Pancreas (tissue), 10 donors: ENCODE measurements at places on chromosomes 2 and 18.

GRCh38 chr2:68828887-68829708 is 42.1 kb downstream of the BMP10 start:
- peak; percentile 87 for DNase-seq

DNA sequence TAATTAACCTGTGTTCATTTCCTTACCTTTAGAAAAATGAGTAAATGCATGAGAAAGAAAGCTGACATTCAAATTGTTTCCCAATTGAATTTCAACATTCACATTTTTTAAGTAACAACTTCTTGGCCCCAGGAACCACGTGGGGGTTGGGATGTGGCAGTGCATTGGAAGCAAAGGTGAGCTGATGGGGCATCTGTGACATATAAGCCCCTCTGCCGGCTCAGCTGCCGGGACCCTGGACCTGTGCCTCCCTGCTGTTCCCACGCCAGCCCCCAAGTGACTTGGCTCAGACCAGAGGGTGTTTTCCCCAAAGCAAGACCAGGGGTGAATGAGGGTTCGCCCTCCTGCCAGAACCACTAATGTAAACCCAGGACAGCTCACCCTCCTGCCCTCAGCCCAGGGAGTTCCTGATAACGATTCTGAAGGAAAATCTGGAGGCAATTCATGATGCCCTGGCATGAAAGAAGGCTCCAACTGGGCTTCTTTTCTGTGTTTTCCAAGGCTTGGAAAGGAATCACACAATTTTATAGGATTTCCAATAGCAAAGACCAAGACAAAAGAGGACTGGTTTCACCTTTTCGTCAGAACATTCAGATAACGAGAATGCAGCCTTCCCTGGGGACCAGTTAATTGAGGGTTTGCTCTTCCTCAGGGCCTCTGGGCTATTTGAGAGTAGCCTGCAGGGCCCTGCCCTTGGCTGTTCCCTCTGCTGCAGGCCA is 193.2 kb upstream of the TWIST2 start:
- DNase-seq = no peak

DNA sequence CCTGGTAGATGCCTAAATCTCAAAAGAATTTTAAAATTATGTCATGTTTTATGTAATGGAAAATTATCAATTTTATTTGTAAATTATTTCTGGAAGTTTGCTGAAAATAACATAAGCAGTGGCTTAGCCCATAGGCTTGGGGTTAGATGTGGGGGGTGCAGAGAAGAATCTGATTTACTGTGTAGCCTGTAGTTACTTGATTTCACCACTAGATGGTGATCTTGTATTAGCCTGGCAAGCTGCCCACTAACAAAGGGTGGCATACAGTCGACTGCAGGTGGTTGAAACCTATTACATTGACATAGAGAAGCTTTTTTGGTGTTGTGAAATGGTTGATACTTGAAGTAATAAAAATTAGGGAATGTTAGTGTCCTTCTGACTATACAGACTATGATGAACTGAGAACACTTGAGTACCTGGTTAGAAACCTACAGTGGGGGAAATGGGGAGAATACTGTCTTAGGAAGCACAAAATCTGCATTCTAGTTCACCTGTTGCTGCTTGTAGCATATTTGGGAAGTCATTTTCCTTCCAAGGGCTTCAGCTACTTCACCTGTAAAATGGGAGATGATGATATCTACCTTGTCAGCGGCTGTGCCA is 191.0 kb upstream of the LHCGR start:
- no peak for DNase-seq

- no peak for DNase-seq
These were observed 21.5 kb downstream of the B3GNT2 start for GRCh38 chr2:62217421-62217820.

- no peak for DNase-seq
These were observed 307.0 kb upstream of the CWC22 start for GRCh38 chr2:180314086-180314485.

DNA sequence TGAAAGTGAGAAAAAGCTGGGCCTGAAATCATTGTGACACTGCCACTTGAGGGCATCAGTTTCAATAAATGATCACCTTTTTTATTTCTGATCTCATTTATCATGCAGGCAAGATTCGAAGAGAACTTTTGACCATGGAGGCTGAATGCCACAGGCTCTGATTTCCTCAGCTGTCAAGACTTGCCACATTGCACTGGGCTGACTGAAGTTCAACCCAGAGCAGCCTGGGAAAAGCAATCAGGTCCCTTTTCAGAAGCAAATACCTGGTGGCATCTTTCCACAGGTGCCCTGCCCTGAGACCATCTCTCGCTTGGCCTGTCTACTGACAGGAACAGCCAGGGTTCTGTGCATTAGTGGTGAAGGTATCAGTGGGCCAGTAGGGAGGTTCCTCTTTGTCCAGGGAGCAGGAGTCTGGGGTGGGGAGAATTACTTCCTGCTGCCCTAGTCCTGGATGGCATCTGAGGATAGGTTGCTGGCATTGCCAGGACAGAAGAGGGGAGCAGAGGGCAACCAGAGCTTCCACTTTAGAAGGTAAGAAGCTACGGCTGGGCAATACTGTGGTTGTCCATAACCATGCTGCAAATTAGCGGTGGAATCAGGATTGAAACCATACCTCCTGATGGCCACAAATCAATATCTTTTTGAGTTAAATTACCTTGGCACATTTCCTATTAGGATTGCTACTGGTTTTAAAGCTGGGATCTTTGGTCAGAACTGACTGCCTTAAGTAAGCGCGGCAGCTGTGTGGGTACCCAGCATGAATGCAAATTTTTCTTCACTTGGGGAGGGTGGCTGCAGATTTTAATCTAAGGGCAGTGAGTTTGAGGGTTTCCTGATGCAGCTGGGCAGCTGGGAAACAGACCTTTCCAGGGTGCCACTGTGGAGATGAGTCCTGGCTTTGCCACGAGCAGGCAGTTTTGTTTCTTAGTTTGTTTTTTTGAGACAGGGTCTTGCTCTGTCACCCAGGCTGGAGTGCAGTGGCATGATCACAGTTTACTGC is 394.5 kb downstream of the ALK start:
- DNase-seq = no peak

DNA sequence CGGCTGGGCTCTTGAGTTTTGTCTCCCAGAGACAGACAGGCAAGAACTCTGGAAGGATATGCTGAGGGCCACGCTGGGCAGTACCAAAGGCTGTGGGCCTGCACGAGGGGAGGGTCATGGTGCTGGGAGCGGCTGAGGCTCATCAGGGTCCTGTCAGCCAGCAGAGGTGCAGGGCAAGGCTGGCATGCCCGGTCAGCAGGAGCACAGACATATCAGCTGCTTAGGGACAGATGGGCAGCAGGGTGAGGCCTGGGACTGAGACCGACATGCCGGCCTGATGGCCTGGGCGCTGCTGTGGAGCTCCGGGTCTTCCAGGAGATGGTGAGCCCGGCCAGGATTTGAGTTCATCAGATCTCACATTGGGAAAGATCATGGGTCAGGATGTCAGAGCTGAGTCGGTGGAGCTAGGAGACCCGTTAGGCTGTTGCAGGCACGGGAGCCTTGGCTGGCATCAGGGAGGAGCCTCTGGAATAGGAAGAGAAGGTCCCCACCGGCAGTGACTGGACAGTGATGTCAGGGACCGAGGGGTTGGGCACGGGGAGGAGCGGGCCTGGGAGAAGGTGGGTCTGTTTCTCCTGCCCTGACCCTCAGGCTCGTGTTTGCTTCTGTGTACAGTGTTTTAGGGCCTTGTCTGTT is 18.8 kb downstream of the CNDP2 start:
- DNase-seq = no peak

DNA sequence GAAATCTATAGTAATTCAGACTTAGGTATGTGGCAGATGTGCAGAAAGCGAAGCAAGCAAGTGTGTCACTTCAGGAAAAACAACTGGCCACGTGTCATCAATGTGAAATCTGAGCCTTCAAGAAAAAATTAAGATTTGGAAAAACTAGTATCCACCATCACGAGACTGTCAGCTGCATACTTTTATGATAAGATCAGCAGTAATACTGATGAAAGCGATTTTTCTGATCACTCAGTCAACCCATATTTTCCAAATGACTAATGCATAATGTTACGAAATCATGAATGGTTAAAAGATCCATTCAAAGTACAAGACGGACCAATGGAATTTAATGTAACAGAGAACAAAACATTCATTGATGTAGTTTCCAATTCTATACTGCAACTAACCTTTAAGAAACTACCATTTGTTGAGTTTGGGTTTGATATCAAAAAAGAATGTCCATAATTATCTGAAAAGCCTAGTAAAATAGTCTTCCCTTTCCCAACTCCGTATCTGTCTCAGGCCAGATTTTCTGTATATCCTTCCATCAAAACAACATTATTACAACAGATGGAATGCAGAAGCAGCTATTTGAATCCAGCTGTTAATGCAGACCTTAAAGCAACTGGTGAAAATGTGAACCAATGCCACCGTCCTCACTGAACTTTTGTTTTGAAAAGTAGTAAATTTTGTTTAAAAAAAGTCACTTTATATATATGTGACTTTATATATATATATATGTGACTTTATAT is 17.0 kb upstream of the BCL2 start:
- DNase-seq = no peak

DNA sequence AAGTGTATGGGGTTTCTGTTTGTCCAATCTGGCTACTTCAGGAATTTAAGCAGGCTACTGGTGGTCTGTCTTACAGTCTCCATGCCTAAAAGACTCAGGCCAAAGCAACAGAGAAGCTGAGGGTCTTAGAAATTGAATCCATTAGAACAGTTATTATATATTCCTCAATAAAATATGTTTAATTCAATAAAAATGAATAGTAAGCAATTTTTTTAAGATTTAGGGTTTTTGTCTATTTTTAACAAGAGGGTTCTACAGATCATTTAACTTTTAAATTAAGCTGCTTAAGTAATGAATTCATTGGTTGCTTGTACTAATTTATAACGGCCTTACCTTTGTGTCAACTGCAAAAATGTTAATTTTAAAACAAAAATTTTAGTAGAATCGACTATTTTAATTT is 832.6 kb upstream of the SLC39A10 start:
- DNase-seq = no peak
